ENCODE measurements at places on chromosomes 7 and 10.

DNA sequence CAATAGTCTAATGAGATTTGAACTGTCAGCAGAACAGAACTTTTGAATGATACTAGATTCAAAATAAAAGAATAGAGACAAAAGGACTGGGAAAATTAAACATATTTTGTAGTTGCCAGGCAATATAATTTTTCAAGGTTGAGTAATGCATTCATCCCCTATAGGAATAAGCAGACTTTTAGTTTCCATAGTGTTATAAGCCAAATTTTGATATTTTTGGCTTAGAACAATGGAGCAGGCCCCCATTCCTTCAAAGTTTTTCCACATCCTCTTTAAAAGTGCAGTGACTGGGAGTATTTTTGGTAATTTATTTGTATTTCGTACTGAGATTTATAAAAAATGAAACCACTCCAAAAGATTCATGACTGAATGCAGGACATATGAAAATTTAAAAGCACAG lies 24.0 kb downstream of the MEOX2 start:
- no peak for DNase-seq

DNA sequence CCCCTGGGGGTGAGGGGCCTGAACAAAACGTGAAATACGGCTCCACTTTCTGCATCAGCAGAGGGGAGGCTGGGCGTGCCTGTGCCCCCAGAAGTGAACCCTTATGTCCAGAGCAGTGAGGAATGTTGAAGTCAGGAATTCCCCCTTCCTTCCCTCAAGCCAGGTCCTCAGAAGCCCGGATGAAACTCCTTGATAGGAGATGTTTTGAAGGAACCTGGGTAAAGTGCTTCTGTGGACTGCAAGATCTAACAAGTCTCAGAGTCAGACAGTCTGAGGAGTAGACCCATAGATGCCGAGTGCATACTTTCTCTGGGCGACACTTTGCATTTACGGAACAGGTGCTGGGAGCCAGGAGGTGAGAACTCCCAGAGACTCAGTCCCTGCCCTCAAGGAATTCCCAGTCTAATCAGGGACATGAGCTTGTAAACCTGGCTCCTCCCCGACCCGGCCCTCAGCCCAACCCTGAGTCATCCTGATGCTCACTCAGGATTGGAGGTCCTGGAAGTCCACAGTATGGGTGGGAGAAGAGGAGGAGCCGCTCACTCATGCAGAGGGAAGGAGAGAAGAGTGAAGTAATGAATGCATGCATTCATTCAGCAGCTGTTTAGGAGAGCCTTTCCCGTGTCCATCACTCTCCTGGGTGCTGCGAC lies 179.5 kb upstream of the ITGB1 start:
- no peak for DNase-seq

DNA sequence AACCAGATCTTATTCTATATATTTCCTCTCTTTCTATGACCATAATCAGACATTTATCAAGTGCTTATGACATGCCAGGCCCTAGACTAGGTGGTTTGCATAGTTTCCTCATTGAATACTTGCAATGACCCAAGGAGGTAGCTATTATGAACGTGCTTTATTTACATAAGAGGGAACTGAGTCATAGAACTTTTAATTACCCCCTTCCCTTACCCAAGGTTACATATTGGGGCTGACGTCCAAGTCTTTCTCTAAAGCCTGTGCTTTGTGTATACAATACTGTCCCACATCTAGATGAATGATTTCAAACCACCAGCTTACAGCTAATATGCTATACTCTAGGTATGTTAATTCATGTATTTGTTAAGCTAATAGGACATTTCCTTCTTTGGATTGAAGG lies 91.9 kb upstream of the NPY start:
- no peak for DNase-seq

DNA sequence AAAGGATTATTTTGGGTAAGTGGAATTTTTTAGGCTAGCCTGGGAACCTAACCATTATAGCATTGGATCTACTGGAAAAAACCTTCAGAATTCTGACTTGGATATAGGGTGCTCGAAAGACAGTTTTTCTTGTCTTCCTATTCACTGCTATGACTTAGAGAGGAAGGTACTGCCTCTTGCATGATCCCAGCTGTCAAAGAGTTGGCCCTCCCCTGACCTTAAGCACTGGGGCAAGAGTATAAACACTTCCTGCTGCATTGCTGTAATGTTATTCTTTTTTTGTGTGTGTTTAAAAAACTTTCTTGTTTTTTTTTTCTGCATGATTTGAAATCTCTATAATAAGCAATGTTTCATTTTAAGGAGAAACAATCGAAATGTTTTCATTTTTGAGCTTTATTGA lies 113.0 kb downstream of the LRMDA start:
- DNase-seq = no peak

DNA sequence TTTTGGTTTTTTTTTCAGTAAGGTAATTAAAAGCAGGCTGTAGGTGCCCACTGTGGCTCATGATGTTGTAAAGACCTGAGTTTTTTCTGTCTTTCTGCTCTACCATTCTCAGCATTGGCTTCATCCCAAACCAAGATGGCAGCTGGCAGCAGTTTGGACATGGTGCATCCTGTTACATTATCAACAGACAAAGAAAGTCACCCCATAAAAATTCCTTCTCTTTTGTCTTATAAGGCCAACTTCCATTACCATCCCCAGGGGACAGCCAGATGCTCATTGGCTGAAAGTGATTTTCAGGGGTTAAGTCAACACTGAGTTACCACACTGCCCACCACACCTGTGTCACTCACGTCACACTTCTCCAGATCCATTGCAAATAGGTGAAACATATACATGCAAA lies 558.4 kb downstream of the SDK1 start:
- no peak for DNase-seq

- no peak for DNase-seq
Measured at GRCh38 chr10:123266971-123267370, 112.8 kb downstream of the BUB3 start.

DNA sequence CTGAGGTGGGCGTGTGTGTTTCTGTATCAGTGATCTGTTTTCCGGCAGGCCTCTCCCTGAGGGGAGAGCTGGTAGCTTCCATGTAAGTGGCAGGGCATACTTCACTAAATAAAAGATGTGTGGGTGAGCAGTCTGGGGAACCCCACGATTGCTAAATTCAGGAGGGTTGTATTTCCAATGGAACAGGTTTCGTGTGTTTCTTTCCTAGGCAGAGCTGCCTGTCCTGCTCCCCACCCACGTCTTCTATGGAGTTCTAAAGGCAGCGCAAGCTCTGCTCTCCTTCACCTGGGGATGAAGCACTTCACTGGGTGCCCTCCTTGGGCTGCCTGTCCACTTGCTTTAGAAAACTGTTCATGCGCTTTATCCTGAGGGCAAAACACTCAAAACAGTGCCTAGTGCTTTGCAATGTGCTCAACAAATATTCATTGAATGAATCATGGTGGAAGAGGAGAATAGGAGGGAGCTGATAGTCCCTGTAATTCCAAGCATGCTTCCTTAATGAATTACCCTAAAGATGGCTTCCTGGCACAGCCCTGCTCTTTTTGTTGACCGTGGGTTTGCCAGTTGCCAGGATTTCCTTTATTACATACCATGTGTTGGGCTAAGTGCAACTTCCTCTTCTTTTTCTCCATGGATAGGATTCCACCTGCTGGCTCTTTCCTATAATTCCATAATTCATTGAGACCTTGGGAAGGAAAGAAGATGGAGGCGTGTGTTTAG lies 50.6 kb upstream of the SRPK2 start:
- peak; percentile 63 for DNase-seq

DNA sequence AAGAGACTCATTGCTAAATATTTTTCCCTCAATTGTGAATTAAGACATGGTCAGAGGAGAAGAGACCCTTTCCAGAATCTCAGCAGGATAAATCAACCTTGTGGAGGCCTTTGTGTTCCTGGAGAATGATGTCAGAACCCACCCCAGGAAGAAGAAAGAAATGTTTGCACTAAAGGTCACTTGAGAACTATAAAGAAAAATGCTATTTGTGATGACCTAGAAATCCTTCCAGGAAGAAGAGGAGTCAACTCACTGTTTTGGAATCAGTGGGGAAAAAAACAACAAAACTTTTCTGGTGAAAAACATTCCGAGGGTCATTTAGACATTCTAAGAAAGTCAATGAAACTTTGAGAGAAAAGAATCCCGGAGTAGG lies 129.1 kb upstream of the ANKRD1 start:
- no peak for DNase-seq

GRCh38 chr7:139200382-139200781 lies 30.7 kb upstream of the UBN2 start:
- no peak for DNase-seq

GRCh38 chr10:101736666-101737065 lies 39.2 kb downstream of the FGF8 start:
- no peak for DNase-seq

DNA sequence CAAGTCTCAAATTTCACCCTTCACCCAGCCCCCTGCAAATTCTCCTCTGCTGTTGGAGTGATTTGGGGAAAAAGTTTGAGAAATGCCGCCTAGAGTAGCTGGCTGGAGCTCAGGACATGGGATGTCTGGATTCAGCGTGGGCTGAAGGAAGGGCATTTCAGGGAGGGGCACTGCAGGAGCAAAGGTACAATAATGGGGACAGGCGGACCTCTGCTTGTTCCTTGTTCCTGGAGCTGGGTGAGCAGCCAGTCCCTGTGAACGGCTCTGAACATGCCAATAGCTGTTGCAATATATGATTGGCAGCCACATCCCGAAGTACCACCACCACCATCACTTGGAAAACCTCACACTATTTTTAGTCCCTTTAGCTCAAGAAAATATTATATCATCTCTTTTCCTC lies 23.4 kb downstream of the ADRA2A start:
- no peak for DNase-seq

DNA sequence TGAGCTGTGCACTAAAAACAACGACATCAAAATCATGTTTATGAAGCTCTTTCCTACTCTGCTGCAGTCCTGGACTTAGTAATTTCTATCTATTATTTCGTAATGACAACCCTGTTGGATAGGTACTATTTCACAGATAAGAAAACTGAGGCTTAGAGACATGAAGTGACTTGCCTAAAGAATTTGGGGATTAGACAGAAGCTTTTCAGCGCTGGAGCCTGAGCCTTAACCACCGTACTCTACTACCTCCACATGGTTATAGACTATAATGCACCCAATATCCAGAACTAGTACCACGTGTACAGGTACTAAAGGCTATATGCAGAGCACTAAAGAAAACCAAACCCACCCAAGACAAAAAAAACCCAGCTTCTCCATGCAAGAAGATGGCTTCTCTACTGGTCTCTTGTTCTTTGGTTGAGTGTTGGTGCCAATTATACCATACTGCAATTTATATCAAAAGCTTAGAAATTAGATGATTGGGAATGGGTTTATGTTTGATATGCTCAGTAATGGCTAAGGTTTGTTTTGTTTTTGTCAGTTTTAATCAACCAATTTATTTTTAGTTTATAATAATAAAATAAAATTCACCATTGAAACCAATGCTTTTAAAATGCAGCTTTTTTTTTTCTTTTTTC lies 6.5 kb upstream of the SNX10 start:
- peak; percentile 42 for DNase-seq

DNA sequence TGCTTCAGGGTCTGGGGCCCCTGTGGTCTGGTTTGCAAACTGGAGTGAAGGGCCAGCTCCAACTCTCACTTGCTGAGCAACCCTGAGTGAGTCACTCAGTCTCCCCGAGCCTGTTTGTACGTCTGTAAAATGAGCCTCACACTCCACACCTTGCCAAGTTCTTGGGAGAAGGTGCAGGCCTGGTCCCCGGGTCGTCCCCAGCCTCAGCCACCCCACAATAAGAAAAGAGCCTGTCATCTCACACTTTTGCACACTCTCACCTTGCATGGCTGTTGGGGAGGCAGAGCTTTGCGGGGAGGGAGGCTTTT lies 5.2 kb downstream of the GRIFIN start:
- no peak for DNase-seq

DNA sequence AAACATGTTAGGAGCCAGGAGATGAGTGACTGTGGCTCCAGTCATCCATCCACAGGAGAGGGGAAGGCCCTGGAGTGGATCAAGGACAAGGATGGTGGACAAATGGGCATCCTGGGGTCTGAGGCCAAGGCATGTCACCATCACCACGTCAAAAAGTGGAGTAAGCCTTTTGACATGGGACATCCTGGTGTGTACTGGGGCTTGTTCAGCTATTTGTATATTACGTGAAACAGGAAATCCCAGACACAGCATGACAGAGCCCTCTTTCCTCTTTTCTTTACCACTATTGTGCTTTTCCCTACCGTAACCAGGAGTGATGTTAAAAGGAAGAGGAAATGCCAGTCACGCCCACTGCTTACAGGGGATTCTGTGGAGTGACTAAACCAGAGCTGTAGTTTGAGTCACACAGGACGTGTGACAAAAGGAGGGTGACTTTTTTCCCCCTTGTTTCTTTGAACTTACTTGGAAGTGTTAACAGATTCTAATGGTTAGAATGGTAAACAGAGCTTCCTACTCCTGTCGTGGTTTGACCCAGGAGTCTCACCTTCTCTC lies 15.4 kb downstream of the ACSL5 start:
- DNase-seq = peak; percentile 27

DNA sequence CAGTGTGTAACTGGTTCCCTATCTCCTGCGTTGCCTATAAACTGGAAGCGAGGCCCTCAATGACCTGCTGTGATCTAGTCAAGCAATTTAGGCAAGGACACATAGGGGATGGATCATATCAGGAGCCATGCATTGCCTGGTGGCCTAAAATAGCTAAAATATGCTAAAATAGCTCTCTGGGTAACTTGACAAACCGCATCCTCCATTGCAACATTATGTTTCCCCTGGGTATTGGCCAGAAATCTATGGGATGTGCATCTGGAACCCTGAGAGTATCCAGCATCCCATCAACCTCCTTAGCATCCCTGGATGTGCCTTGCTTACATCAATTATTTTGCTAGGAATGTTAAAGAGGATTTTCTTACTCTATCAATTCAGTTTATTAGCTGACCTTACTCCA lies 91.7 kb upstream of the ADCY1 start:
- DNase-seq = no peak

DNA sequence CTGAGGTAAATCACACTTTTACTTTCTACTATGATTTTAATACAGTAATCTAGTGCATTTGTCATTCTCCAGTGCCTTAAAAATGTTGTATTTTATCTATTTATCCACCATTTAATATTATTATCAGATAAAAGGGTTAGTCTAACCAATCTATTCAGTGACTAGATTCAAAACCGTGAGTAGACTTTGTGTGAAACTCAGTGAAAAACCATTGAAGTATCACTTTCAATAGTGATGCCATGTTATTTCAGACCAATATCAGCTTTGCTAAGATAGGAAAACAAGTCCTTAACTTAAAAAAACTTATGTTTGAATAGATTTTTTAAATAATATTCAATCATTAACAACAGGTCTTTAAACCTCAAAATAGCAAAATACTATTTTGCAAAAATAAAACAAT lies 1628.7 kb downstream of the REEP3 start:
- DNase-seq = no peak

GRCh38 chr7:86558680-86559501 lies 84.8 kb upstream of the GRM3 start:
- DNase-seq = no peak

DNA sequence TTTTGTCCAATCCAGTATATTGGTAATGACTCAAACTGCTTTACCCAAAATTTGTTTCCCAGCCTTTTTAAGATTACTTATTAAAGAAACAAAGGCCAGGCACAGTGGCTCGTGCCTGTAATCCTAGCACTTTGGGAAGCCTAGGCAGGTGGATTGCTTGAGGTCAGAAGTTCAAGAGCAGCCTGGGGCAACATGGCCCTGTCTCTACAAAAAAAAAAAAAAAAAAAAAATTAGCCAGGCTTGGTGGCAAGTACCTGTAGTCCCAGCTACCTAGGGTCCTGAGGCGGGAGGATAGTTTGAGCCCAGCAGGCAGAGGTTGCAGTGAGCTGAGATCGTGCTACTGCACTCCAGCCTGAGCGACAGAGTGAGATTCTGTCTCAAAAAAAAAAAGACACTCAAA lies 7.0 kb upstream of the ARHGAP12 start:
- peak; percentile 47 for DNase-seq

- no peak for DNase-seq
Measured at GRCh38 chr10:83816942-83817341, 322.4 kb upstream of the GHITM start.
